NCI-H187 (cell line): ENCODE measurements at places on chromosomes 7 and 10.

- DNase-seq = no peak
These were observed 579 bp downstream of the IDI1 start for GRCh38 chr10:1048349-1048731.

- no peak for DNase-seq
These were observed 47.6 kb upstream of the MGMT start for GRCh38 chr10:129419397-129419796.

DNA sequence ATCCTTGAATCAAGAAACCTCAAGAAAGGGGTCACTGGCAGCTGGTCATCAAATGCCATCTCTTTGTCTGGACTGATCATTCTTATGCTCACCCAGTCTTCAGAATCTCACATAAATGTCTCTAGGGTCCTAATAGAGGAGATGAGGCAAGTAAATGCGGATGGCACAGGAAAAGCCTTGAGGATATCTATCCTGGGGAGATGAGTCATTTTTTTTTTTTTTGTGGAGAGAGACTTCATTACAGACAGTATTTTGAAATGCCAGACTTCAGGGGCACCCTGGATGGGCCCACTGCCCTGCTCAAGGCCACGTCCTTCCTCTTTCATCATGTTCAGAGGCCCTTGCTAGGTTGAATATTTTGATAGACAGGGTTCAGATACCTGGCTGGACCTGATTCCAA, 19.5 kb upstream of the PLPP4 start:
- no peak for DNase-seq

DNA sequence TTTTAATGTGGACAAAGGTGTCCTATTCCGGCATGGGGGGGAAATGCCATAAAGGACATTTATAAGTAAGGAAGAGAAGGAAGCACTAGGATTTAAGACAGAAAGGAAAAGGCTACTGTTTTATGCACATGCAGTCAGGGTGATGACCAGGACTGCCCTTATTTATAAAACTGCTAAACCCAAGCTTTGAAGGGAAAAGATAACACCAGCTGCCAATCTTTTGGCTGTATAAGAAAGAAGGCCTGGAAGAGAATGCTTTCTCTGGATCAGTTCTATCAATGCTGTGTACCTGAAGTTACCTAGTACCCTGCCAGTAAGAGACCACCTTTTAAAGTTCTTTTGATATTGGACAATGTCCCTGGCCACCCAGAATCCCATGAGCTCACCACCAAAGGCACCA, 59.2 kb downstream of the MINDY3 start:
- DNase-seq = no peak

- no peak for DNase-seq
These were observed 540.3 kb upstream of the IGFBP3 start for GRCh38 chr7:46461334-46461777.

GRCh38 chr7:152178405-152179058, 153.1 kb downstream of the GALNT11 start:
- DNase-seq = no peak

DNA sequence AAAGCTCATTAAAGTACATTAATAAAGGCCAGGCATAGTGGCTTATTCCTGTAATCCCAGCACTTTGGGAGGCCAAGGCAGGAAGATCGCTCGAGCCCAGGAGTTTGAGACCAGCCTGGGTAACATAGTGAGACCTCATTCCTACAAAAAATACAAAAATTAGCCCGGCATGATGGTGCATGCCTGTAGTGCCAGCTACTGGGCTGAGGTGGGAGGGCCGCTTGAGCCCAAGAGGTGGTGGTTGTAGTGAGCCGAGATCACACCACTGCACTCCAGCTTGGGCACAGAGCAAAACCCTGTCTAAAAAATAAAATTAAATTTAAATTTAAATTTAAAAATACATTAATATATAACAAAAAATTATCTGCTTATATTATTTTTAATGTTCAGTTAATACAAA, 7.1 kb upstream of the TAS2R39 start:
- no peak for DNase-seq

DNA sequence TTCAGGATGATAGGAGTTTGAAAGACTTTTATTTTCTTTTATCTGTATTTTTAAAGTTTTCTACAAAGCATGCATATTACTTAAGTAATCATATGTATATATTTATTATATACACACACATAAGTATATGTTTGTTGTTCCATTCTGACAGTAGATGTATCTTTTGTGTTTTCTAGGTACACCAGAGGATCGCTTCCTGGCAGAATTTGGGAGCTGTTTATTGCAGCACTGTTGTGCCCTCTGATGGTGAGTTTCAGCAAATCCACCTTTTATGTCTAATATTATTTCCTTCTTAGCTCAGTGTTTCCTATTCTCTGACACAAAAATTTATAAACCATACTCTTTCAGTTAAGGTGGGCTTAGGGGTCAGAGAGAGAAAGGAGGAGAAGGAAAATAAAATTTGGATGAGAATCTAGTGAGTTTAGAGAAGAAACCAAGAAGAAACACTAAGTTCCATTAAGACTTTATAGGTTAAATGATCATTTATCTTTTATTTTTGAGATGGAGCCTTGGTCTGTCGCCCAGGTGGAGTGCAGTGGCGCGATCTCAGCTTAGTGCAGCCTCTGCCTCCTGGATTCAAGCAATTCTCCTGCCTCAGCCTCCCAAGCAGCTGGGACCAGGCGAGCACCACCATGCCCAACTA, 59.2 kb upstream of the OIT3 start:
- no peak for DNase-seq

GRCh38 chr10:24340883-24341282, 131.9 kb downstream of the KIAA1217 start:
- DNase-seq = no peak

GRCh38 chr10:90403211-90404000, 454.4 kb downstream of the HTR7 start:
- DNase-seq = no peak

DNA sequence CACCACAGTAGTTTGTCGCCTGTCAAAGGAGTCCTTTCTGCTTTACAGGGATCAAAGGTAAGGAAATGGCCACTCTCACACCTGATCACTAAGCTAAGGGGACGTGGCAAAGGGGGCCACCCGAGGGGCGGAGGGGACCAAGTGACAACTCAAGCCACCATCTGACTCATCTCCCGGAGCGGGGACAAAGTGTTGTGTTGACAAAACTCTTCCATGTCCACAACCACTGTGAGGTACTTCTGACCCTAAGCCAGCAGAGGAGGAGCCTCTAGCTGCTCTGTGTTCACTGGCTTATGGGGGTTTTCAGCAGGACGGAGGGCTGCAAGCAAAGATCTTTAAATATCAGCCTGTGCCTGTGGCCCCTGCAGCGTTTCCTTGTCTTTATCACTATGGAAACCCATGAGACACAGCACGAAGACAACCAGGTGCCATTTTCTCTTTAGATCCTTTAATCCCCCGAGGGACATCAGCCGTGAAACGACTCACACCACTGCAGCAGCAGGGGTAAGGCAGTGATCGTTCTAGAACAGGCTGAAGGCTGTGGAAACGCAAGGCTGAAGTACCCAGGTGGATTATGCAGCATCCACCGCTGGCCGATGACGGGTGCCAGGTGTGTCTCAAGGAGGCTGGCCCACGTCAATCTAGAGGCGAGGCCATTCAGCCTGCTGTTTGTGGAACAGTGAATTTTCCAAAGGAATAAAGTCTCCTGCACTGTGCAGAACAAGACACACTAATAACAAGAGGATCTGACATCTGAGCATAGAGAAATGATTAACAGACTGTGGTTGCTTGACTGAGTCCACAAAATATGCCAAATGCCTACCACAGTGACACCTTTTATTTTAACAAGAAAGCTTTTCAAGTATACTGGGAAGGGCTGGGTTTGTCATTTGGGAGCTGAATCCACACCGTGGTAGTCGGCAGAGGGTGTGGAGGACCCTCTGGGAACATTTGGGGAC, 26.6 kb upstream of the DDC start:
- DNase-seq = peak; percentile 77

- DNase-seq = no peak
These were observed 319.6 kb downstream of the AHR start for GRCh38 chr7:17617857-17618651.

DNA sequence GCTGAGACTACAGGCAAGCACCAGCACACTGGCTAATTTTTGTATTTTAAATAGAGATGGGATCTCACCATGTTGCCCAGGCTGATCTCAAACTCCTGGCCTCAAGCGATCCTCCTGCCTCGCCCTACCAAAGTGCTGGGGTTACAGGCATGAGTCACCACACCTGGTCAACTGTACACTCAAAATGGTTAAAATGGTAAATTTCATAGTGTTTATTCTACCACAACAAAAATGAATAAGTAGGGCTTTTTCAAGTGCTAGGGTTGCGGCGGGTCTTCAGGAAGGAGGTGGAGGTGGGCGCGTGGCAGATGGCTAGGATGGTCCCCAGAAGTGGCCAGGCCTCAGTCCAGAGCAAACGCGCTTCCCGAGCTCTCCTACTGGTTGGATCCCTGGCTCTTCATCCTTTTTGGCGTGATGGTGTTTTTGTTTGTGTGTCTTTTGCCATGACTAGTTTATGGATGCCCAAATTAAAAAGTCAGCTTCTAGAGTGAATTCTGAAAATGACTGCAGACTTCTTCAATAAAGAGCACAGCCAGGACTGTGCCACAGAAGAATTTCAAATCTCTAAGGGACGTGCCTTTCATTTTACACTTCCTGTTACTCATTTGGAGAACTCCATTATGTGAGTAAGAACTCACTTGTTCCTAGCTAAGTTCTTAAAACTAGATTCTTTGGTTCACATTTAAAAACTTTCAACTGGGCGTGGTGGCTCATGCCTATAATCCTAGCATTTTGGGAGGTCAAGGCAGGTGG, 73.9 kb downstream of the TMEM130 start:
- no peak for DNase-seq

DNA sequence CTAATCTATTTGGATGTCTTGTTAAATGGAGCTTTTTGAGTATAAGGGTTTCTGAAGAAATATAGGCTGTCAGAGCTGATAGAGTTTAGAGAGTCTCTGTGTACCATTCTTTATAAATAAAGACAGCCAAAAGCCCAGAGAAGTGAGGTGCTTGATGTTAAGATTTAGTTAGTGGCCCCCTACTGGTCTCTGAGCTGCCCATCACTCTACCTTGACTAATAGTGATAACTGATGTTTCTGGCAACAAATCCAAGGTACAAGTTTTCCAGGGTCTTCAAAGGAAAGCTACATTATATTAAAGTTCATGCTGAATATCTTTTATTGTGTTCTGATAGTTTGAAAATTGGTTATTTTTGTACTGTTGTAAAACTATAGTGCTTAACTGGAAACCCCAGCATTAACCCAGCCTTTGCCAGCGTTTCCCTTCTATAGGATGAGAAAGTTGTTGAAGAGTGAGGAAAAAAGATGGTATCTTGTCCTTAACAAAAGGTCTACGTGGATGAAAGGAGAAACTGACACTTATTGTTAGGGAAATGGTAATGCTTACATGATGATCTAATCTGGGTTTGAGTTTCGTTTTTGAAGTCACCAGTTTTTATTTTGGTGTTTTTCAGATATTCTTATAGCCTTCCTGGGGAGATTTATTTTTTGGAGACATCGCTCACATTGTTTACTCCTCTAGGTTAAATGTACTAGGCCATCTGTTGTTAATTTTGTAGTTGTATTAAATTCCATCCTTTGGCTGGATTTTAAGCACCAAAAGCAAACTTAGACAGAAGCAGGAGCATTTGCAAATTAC, 79.0 kb downstream of the AUTS2 start:
- no peak for DNase-seq

- no peak for DNase-seq
These were observed 106.1 kb downstream of the ICA1 start for GRCh38 chr7:8155836-8156235.

GRCh38 chr10:14120812-14121211, 209.9 kb downstream of the FRMD4A start:
- DNase-seq = no peak

DNA sequence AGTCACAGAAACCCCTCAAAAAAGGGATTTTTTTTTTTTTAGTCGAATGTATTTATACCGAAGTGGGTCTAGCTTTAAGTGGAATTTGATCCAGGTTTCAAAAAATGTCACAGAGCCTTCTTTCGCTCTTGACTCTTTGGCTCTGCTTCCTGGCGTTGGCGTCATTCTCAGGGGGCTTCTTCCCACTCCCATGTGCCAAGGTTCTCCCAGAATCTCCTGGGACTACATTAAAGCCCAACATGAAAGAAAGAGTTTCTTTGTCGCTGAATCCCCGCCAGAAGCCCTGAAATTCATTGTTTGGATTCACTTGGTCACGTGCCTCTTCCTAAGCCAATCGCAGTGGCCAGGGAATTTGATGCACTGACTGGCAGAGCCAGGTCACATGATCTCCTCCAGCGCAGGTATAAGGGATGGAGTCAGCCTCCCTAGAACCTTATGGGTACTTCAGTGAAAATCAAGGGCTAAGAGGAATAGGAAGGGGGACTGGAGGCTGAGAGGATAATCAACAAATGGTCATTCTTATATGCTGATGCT, 101.2 kb downstream of the RPS24 start:
- no peak for DNase-seq

- DNase-seq = no peak
These were observed 222.2 kb upstream of the FZD1 start for GRCh38 chr7:91041901-91042484.

DNA sequence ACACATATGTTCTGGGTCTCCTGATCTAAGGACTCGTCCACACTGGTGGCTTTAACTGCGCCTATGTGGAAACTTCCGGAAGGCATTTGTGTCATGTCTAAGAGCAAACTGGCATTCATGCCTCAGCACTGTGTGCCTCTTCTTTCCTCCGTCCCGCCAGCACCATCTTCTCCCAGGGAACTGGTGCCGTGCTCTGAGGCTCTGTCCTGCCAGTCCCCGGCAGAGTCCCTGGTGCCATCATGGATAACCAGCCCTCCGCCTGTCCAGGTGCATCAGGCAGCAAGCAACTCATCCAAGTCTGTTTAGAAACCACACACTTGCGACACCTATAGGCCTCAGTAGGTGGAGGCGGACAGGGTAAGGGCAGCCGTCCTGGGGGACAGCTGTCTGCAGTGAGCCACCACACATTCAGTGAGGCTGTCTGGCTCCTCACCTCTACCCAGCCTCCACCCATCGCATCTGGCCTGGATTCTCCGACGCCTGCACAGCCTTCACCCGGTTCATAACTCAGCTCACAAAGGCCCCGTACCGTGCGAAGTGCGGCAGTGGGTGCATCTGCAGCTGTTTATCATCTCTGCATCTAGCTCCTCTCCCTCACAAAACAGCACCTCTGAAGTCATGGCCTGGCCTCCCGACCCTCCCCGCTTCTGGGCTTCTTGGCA, 162.7 kb downstream of the DIP2C start:
- no peak for DNase-seq

DNA sequence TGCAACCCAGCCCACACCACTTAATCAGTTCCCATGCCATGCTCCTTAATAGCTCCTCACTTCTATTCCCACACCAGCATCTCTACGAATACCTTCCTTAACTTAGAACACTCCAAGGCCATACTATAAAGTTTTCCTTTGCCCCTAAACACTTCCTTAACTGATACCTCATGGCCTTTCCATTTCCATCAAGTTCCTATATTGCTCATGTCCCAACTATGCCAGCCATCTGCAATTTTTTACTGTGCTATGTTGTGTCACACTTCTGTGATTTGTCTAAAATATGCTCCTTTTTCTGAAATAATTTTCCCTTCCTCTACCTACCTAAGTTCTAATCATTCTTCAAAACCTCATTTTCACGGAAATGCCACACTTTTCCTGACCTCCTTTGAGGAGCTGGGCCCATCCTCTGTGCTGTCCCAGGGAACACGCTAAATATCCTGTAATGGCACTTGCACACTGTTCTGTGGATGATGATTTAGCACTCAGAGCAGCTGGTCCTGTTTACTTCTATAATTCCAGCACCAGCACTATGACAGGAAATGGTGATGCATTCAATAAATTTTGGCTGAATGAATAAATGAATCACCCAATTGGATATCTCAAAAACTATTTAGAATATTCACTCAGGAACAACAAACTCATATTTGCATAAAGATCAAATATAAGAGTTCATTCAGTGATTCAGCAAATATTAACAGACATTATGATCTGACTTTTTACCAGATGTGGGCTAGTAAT, 266.5 kb upstream of the HGF start:
- no peak for DNase-seq
